ENCODE measurements at places on chromosomes 4 and X.
A peak's percentile ranks its signal among the peaks of the same experiment; 100 is the strongest.

- no peak for DNase-seq
Observed at GRCh38 chr4:181331214-181331613, 912.0 kb upstream of the TENM3 start.

GRCh38 chrX:111876646-111877045 lies 665 bp downstream of the TRPC5OS start:
- DNase-seq = no peak

- no peak for DNase-seq
Observed at GRCh38 chr4:125642645-125643044, 327.9 kb downstream of the FAT4 start.

DNA sequence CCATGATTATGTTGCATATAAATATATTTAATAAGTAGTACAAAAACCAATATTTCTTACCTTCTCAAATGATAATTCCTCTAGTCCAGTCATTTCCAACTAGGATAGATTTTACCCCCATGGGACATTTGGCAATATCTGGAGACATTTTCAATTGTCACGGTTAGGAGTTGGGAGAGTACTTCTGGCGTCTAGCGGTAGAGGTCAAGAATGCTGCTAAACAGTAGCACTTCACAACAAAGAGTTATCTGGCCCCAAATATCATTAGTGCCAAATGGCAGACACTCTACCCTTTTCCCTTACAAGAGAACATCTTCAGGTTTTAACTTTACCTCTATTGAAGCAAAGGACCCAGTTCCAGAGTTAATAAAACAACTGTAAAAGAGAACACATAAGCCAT lies 168.1 kb downstream of the FAT4 start:
- DNase-seq = no peak

DNA sequence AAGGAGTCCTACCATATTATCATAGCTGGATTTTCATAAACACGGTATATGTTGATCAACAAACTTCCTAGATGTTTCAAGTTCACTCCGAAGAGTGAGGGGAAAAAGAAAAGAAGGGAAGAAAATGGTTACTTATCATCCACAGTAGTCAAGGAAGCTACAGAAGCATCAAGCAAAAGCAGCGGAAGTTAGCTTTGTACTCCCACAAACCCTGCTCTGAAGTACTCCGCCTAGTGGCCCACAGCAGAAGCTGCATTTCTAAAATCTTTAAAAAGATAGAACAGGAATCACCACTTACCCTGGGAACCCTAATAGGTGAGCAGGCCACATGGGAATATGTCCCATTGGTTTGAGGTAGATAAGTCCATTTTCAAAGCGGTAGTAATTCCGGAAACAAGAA lies 28.5 kb upstream of the FRG1 start:
- no peak for DNase-seq

DNA sequence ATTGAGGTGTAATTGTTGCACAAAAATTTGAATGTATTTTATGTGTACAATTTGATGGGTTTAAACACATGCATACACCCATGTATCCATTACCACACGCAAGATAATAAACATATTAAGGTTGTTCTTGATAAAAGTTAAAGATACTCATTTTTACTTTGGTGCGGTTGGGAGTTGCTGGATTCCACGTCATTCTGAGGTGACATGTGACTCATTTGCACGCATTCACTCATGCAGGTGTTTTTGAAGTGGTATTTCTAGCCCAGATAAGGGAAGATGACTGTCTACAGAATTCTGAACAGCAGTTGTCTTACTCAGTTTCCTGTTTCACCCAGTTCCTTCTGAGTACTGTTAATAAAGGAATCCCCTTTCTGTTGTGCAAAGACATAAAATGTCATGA lies 142.0 kb downstream of the RTL3 start:
- no peak for DNase-seq

DNA sequence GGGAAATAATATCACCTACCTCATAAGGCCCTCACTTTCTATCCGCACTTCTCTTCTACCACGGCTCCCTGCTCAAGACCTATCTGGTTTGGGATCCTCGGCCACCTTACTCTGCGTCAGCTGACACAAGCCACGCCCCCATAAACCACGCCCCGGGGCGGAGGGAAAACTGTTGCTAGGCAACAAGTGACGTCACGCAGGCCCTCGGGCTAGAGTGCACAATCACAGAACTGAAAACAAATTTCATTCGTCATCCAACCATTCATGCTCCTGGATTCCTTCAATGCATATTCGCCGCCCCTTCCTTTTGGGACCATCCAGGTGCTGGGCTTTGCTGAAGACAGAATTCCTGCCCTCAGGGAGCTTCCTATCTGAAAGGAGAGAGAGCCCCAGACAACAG lies 66.3 kb downstream of the SMC1A start:
- no peak for DNase-seq

DNA sequence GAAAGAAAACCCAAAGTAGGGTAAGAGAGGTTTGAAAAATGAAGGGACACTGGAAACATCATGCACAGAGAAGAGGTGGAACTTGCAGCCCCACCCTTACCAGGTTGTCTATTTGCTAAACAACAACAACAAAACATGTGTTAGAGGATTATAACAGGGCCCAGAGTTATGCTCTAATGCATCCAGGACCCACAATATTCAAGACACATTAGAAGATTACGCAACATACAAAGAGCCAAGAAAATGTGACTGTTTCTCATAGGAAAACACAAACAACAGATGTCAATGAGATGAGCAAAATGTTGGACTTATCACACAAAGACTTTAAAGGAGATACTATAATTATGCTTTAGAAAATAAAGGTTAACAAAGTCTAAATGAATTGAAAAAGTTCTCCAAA lies 128.5 kb downstream of the LRBA start:
- DNase-seq = no peak

DNA sequence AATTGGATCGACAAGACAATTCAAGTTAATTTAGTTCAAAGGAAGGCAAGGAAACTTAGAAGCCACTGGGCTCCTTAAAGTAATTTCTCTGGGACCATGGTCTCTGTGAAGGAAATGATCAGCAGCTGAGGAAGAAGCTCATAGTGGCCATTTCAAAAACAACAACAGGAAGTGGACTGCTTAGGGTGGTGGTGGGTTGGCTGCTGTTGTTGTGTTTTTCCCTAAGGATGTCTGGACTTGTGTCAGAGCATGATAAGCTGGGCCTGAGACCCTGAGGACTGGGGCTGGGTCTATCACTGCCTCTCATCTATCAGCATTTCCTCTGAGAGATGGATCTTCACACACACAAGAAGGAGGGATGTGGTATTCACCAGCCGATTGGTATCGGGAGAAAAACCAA lies 18.3 kb downstream of the KDR start:
- no peak for DNase-seq

GRCh38 chrX:15499976-15500375 lies 631 bp upstream of the BMX start:
- DNase-seq = no peak

- no peak for DNase-seq
Observed at GRCh38 chr4:141159027-141159426, 25.8 kb upstream of the RNF150 start.

DNA sequence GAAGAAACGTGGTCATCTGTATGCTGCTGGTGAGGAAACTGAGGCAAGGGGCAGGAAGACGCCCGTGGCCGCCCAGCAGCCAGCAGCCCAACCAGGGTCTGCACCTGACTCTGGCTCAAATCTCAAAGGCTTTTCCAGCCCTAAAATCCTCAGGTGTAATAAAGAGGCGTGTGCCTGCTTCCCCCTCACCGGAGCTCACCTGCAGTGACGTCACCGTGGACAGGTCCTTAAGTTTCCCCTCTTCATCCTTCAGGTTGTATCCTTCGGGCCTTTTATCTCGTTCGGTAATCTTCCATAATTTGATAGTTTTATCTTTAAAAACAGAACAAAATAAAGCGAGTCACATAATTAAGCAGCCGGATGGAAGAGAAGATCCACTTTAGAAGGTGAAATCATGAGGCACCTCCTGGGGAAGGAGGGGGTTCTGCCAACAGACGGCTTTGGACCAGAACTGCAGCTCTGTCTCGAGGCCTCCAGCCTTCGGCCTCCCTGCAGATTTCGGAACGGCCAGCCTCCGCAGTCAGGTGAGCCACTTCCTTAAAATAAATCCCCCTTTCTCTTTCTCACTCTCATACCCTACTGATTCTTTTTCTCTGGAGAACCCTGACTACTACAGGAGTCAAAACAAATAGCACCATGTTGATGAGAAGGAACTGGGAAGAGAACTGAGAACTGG lies 96.7 kb downstream of the PPP2R2C start:
- DNase-seq = no peak

- no peak for DNase-seq
Observed at GRCh38 chr4:21184788-21185187, 484.5 kb downstream of the PACRGL start.

- DNase-seq = no peak
Observed at GRCh38 chr4:165382640-165383039, 3.8 kb downstream of the CPE start.

GRCh38 chrX:153333821-153334653 lies at the start of gene ZNF275:
Gene ZNF275, plus strand, starts transcription at chrX:153334153. Its CDS starts 2,527 bp downstream, at chrX:153336680.
- peak; percentile 75 for DNase-seq

DNA sequence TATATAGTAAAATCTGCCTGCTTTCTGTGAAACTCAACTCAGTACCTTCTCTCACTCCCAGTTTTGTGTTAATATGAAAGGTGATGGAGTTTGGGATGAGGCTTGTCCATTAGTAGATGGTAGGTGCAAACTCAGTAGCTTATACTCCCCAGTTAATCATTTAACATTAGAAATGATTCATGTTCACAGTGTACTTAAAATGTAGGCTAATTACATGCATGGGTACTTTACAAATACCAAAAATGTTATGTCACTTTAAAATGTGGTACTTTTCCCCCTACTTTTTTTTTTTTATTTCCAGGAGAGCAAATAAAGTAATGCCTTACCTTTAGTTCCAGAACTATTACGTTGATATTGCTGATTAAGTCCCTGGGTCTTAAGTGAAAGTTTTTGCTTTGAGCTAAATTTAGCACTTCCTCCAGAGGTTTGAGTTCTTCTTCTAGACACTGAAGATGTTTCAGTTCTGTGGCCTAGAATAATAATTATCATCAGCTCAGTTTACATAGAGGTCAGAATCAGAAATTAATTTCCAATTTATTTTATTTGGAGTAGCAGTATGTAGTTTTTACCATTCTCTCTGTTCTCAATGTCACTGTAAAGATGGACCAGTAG lies 3.0 kb downstream of the IL2 start:
- no peak for DNase-seq

GRCh38 chr4:32826169-32826568 lies 2106.0 kb downstream of the PCDH7 start:
- DNase-seq = no peak

DNA sequence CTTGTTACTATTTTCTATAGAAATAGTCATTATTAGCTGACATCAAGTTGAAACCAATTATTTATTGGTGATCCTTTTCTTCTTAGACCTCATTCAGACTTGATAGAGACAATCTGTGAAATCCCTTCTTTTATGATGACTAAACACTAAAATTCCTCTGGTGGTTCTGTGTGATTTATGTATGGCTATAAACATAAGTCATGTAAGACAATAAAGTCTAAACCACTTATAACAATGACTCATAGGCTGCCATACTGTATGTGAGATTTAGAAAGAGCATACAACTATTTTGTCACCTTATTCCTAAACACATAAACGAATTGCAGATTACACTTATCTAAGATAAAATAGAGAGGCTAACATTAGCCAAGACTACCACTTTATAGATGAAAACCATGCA lies 101.1 kb upstream of the PRR32 start:
- DNase-seq = no peak

DNA sequence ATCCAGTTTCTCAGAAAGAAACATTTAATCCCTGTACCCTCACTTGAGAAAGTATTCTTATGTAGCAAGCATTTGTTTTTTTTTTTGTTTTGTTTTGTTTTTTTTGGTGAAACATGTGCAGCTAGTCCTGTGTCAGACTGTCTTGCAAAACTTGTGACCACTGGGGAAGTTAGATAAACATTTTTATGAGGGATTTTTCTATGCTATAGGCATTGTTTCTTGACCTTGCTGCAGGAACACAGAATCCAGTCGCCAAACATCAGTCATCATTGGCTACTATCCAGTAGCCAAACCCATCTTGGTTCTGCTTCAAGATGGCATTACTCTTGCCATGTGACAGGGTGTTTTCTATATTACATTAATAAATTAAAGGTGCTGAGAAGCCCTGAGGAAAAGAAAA lies 7.7 kb upstream of the MAPK10 start:
- DNase-seq = no peak

- DNase-seq = no peak
Observed at GRCh38 chr4:133316909-133317308, 167.8 kb downstream of the PCDH10 start.

GRCh38 chrX:53093177-53093655 lies 726 bp upstream of the KANTR start:
- peak; percentile 73 for DNase-seq

DNA sequence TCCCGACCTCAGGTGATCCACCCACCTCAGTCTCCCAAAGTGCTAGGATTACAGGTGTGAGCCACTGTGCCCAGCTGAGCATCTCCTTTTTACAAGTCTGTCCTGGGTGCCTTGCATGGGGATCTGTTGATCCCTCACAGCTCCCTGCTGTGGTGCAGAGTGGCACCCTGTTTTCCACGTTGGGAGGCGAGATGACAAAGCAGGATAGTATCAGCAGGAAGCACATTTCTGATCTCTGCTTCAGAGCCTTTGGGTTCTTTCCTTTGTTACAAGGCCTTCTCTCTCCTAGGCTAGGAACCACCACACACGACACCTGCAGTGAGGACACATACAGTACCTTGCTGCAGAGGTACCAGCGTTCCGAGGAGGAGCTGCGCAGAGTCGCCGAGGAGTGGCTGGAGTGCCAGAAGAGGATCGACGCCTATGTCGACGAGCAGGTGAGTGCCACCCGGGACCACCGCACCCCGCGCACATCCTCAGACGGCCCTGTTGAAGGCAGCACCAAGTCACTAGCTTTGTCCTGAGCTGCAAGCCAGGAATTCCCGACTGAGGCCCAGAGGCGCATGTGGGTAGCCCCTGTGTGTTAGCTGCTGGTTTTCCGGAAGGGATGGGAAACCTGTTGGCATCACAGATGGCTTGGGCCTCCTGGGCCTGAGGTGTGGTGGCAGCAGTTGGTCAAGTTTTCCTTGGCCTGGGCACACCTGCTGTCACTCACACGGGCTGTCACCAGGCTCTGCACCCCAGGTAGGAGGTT lies 109.6 kb downstream of the TNIP2 start:
- no peak for DNase-seq

DNA sequence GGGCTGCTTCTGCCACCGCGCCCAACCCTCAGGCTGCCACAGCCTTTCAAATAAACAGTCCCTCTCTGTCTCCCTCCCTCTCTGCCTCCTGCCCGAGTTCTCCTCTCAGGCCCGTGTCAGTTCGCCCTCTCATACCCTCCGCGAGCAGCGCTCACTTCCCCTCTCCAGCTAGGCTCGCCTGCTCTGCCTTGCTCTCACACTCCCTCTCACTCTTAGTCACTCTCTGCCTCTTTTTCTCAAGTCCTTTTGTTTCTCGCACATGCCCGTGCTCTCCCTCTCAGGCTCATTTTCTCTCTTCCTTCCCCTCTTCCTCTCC lies 3.2 kb downstream of the EFNB1 start:
- DNase-seq = peak; percentile 15

- no peak for DNase-seq
Observed at GRCh38 chrX:8692871-8693270, 39.1 kb downstream of the ANOS1 start.

All from stimulated activated CD4-positive, alpha-beta T cell treated with anti-CD3 and anti-CD28 coated beads, Interleukin-12 subunit alpha, Interleukin-12 subunit beta, amount 100 ng/mL, for 4 hours (primary cell).